Islet precursor cell (in vitro differentiated cells): ENCODE measurements at places on chromosomes 3 and 15.

GRCh38 chr3:195075941-195076875, 194.8 kb downstream of the XXYLT1 start:
- DNase-seq, result no peak

DNA sequence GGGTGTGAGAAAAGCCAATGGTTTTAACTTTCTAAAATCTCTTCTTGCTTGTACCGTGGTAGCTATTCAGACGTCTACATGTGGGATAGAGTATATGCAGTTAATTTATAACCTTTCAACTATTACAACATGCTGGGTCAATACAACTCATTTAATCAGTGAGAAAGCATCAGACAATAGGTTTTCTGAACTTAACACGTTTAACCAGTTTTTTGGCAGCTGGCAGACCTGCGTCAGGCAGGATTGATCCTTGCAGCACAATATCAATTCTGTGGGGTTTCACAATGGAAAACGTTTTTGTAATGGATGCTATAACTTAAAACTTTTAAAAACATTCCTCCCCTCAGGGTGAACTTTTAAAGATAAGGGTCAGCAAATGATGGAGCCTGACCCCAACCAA, 6.5 kb downstream of the GNB5 start:
- no peak for DNase-seq

GRCh38 chr3:161549261-161549660, 52.7 kb downstream of the OTOL1 start:
- DNase-seq, result no peak

DNA sequence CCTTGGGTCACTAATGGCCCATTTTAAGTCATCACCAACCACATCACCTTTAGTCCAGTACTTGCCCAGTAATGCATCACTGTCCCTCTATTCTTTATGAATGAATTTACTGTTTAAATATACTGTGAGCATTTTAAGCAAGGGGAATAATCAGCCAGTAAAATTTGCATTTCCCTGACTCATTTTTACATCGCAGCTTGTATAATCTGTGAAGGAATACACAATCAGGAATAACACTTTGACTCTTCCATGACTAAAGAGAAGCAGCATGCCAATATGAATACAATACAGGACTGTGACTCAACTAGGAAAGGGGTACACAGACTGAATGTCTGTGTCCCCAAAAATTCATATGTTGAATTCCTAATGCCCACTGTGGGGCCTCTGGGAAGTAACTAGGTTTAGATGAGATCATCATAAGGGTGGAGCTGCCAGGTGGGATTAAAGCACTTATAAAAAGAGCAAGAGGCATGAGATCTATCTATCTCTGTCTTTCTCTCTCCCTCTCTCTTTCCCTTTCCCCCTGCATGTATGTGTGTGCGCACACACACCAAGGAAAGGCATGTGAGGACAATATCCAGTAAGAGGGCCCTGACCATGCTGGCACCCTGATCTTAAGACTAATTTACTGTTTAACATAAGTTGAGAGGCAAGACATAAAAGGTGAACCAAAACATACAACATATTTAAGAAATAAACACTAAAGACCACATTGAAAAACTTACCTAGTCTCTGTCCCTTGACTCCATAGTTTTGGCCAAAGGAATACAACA, 12.1 kb downstream of the B4GALT4 start:
- no peak for DNase-seq

GRCh38 chr15:67873777-67874176, 33.9 kb upstream of the RNU6-1 start:
- DNase-seq, result peak; percentile 36

DNA sequence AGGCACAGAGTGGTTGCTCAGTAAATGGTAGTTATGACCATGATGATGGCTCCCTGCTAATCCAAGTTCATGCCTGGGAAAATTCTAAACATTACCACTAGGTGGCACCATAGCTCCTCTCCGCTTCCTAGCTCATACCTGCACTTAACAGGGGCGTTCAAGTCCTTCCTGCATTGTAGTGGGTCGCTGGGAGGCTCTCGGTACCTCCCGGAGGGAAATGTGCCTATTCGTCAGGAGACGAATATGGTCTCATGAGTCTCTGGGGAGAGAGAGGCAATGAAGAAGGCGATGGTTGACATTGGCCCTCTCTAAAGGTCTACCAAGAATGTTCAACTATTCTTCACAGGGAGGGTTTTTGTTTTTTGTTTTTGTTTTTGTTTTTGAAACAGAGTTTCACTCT, 10.9 kb downstream of the MESP1 start:
- DNase-seq, result peak; percentile 85

DNA sequence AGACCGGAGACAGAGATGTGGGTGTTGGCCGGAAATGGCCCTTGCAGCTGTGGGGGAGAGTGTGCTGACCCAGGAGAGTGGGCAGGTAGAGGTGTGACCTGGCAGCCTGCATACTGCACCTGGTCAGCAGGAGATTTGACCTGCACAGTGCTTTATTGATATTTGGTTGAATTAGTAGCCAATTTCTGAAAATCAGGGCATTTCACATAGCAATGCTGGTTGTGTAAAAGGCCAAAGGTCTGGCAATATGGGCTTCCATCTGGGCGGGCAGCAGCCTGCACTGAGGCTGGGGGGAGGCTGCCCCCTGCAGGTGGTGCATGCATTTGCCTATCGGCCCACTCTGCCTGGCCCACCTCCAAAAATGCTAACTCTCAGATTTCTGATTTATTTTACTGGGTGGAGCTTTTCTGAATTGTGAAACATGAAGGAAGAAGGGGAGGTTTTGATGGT, 9.4 kb upstream of the MGLL start:
- peak; percentile 75 for DNase-seq

- DNase-seq, result peak; percentile 72
These were observed at the start of gene CRTC3 for GRCh38 chr15:90529371-90530249. Gene CRTC3, plus strand, starts transcription at chr15:90529923. Its CDS starts 149 bp downstream, at chr15:90530072.

DNA sequence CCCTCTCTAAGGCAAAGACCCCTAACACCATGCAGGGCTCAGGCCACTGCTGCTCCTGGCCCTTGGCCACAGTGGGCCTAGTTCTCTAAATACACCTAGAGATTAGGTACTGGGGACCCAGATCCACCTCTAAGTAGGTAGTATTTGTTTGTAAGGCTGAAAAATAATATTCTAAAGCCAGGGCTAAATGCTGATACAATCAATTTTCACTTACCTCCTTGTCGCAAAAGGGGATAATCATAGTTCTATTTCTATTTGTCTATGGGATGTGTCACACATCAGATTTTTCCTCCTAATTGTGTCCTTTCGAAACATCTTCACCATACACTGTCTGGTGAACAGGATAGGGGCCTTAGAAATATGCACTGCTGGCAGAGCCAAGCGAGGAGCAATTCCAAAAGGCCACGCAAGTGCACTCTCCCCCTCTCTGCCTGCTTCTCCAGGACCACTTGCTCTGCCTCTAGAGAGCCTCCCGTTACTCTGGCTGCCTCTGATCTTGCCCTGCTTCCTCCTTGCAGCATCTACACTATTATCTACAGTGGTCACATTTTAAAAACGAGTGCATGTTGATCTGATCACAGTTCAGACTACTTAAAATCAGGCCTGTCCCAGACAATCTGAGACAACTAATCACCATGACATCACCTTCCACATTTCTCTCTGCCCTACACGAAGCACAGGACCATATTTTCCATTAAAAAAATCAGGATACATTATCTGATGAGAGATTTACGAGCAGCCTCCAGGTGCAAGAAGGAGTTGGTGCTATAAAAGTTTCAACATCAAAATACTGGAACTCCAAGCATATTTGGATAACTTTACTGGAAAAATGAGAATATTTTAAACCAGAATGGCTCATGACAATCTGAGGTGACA, 115.4 kb downstream of the MYLK start:
- no peak for DNase-seq

GRCh38 chr15:29652595-29652994, 169.7 kb downstream of the TJP1 start:
- no peak for DNase-seq

- DNase-seq, result no peak
These were observed 103.8 kb upstream of the IL12A start for GRCh38 chr3:159884661-159885402.

DNA sequence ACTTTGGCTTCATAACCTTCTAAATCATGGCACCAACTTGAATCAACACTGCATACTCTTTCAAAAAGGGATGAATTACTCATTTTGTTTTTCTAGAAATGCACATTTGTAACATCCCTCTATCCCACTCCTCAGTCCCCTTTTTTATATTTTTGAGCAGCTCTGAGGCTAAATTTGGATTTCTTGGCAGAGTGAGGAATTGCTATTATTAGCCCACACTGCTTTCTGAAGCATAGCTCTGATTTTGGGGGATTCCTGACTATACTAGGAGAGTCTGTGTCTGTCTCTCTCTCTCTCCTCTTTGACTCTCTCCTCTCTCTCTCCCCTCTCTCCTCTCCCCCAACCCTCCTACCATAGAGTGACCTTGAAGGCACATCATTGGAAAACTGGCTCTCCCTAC, 76.6 kb downstream of the RBPMS2 start:
- no peak for DNase-seq

DNA sequence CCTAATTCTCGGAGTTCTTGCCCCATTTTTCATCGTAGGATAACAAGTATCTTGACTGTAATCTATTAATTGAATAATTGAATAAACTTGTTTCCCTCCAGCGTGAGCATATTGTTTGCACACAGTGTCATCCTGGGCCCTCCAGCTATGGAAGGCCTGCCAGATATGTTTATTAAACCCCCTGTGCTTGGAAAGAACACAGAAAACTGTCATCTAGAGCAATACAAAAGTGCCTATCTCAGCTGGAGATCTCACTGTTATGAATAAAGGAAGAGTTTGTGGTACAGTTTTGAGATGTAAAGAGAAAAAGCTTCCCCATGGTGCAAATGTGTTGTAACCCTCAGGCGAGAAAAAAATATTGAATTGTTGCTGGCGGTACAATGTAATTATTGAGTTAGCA, 405.9 kb downstream of the SOX2 start:
- DNase-seq, result no peak

GRCh38 chr3:196740481-196741248, 1.0 kb downstream of the PAK2 start:
- peak; percentile 61 for DNase-seq

DNA sequence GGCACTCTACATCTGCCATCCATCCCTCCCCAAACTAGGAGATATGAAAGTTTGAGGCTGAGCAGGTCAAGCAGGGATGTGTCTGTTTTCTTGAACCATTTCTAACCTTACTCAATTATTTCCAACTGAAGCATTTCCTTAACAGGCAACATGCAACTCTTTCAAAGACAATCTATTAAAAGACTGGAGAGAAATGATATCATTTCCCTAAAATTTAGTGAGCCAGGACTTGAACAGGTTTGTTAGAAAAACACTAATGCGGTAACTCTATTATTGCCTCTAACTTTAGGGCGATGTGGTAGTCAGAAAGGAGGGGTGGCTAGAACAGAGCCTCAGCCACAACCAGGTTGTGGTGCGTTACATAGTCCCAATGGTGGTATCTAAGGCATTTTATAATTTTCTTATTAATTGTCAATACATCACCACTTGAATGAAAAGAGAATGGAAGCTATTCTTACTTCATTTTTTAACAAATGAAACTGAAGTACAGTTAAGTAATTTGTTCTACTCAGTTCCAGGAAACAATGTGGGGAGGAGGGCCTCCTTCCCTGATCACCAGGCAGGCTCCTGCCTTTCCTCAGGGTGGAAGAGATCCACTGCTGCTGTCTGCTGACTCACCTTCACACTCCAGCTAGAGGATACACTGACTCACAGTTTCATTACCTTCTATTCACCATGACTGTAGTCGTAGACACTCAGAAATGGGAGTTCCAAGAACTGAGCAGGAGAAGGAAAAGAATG, 22.8 kb downstream of the MYO1E start:
- DNase-seq, result peak; percentile 92

DNA sequence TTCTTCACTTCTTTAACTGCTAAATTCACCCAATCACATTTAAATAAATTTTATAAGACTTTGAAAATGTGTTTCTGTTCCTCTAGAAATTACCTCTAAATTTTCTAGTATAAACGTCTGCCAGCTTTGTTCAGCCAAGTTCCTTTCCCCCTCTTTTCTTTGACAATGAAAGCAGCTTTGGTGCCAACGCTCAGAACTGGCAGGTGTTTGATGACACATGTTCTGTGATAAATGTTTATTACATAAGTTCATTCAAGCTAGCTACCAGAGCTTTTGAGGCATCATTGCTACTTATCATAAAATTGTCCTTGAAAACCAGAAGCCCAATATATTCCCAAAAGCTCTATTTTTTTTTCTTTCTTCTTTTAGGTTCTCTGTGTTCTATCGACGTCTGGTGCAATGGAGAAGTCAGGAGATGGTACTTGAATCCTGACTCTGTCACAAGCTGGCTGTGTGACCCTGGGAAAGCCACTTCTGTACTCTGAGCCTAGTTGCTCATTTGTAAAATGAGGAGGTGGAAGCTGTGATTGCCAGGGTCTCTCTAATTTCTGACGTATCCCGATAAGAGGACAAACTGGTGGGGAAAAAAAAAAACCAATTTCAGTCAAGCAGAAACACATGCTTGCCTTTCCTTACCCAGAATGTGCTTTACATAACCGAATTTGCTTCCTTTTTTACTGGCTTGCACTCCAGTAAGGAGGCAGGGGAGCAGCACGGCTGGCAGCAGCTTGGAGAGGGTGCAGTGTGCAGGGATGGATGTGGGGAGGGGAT, 187.1 kb upstream of the LPP start:
- DNase-seq, result peak; percentile 25

- DNase-seq, result no peak
These were observed 29.1 kb upstream of the NOX5 start for GRCh38 chr15:68985361-68985891.

DNA sequence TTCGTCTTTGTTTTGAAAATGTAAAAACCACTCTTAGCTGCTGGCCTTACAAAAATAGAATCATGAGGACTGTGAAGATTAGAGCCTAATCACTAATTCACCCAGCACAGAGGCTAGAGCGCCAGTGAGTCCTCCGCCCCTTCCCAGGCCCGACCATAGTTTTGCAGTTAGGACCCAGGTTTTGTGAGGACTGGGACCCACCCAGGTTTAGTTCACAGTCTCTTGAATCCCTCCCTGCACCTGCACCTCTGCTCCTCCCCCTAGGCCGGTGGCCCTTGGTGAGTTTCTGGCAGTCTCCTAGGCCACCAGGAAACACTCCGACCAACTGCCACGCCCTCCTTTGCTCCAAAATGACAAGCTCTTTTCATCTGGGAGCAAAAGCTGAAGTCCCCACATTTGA, 136.0 kb upstream of the CCDC54 start:
- peak; percentile 76 for DNase-seq

- no peak for DNase-seq
These were observed 21.9 kb upstream of the NR1I2 start for GRCh38 chr3:119759962-119760361.
